H7 (cell line): ENCODE measurements at places on chromosomes 5 and 9. TPM values are rescaled to one million over a fixed set of nuclear protein-coding genes. Genes with fewer than 3 reads are reported as not detected.

DNA sequence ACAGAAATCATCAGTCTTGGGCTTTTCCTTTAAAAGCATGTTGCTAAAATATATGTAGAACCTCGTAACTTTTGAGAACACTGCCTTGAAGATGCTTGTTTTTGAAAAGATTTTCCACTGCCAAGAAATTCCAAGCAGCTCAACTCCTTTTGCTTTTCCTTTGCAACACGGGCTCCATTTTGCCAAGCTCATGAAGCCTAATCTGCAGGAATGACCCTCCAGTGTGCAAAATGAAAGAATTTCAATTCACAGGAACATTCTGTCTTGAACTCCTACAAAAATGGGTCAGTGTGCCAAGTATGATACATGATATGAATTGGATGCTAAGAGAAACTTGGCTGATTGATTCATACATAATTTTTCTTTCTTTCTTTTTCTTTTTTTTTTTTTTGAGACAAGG lies 35.4 kb upstream of the ERCC6L2 start:
- DNase-seq = no peak

DNA sequence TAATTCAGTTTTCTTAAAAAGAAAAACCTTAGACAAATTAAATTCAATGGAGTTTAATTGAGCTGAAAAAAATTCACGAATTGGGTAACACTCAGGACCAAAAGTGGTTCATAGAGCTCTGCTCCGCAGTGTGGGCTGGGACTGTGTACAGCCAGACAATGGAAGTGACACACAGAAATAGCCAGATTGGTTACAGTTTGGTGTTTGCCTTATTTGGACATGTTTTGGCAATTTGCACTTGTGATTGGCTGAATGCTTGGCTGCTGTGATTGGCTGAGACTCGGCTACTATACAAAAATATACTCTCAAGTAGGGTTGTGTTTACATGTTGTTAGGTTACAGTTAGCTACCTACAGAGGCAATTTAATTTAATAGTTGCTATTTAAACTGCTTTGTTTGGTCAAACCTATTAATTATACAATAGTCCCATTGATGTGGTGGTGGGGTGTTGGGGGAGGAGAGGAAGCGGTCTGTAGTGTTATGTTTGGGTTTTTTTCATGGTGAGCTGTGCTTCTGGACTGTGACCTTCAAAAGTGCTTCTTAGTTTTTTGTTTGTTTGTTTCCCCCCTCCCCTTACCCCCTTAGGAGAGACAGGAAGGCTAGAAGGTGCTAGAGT lies 95.2 kb downstream of the CNTLN start:
- DNase-seq = no peak

The ANKRD31 gene
- 0.11 TPM in 1 of 2 replicates, not detected in the other for total RNA-seq

The NIPAL4 gene
- not detected in 2 replicates for total RNA-seq

The PCDHGA6 gene
- 0.04 TPM in 1 of 2 replicates, not detected in the other for total RNA-seq

DNA sequence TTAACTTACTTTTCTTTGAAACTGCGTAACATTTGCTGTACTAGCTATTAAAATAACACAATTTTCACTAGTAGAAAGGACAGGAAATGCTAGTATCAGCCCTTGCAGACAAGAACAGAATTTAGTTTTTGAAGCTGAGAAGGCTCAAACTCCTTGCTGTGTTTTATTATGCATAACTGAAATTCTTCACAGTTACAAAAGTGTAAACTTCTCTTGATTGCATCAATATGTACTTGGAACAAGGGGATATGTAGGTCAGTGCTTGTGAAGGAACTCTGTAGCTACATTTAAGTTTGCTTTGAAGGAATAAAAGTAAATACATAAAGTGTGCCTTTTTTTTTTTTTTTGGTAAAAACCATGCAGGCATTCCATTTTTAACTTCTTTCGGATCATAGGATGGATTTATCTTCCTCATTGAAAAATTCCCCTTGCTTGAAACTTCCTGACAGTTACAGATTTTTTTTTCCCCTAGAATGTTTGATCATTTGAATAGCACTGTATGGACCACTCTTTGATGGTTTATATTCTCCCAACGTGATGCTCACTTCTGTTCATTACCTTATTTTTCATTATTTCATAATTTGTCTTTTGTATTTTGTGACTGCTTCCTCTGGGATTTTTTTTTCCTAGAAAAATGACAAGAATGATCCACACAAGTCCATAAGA lies 94.9 kb upstream of the DAB2 start:
- DNase-seq = no peak

DNA sequence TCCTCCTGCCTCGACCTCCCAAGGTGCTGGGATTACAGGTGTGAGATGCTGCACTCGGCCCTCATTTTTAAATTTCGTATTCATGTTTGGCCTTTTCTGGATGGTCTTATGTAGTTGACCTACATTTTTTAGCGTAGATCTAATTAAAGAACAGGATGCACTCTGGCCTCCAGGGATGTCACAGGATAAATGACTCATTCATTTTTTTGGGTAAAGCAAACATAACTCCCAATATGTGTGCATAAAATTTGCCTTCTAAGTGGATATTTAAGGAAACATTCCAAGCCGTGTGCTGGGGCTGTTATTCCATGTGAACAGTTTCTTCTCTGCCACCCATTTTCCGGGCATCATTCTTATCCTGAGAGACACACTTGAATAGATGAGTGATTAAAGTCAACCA lies 501.6 kb downstream of the IRX1 start:
- no peak for DNase-seq

The KIF4B gene
- total RNA-seq = 0.03 and 0.33 TPM in 2 replicates

The CCL28 gene
- total RNA-seq = not detected in 2 replicates

DNA sequence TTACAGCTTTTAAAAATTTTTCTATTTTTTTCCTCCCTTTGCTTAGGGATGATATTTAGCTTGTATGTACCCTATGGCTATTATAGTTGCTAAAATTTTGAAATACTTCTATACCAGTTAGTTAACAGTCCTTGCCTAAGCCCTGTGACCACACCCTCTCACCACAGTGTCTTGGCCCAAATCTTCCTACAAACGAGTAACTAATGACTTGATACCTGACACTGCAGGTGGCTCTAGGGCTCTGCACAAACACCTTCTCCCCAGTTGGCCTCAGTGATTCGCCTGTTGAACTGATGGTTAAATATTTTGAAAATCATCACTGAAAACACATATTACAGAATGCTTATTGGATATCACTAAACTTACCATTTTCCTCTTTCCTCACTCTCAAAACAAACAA lies 449.6 kb upstream of the CHD1 start:
- peak; percentile 1 for DNase-seq

DNA sequence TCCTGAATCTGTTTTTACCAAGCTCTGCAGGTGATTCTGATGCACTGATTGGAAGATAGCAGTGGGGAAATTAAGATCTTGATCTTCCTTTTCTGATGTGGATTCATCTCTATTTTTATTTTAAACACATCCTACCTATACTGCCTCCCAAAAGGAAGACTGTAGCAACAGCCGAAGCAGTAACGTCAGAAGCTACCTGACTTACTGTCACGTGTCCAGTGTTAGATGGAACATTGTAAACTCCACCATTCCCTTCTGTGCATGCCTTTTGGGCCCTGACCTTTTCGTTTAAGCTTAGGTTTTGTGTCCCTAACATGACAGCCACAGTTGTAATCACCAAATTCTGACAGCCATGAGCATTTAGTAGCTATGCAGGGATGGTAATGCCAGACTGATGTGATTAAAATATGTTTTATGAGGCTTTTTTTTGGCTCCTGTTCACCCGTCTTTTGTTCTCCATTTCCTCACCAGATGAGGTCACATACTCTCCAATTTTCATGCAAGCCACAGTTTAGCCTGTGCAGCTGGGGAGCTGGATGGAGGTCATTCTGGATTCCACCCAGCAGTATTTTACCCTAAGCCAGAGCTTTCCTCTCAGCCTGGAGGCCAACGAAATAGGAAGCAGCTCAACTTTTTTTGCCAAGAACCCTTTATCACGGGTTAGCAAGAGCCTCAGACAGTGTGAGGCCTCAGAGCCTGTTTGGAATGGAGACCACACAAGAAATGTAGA lies 15.6 kb upstream of the FOXD1 start:
- no peak for DNase-seq

DNA sequence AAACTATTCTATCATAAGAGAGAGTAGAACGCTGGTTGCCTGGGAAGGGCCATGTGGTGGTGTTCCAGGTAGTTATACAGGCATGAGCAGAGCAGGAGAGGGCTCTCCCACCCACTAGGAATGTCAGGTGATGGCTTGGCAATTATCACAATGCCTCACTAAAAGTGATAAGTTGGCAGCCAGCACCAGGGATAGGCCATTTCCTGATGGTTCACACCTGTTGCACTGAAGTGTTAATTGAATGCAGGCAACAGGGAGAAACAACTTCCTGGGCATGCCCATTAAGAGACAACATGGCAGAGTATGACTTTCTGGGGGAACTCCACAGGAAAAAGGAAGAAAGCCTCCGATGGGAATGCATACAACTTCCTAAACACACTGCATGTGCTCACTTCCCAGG lies 593.2 kb downstream of the ELAVL2 start:
- no peak for DNase-seq

- no peak for DNase-seq
Measured at GRCh38 chr5:75510417-75510835, 1.0 kb downstream of the CERT1 start.

DNA sequence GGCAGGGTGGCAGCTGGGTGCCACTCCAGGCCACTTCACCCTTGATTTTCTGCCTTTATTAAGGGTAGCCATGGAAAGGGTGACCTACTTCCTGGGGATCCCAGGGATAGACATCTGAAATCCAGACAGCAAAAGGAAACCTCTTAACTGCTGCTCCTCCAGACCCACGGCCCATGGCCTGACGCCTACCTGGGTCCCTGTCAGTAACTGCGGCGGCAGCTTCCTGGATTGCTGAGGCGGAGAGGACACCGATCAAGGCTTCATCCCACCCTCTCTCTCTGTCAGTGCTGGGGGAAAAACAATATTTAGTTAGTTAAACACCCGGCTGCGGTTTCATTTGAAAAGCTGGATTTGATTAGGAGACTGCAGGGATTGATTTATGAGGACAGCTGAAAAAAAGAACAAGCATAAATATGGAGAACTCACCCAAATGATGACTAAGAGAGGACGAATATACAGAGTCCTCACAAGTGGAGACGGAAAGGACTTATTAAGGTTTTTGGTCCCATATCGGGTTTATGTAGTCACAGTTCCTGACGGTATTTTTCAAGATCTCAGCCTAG lies 158.7 kb upstream of the KLF4 start:
- DNase-seq = no peak
